ENCODE measurements at places on chromosomes 12 and 14. TPM values are rescaled to one million over a fixed set of nuclear protein-coding genes. Genes with fewer than 3 reads are reported as not detected.

HEATR5A gene
- 27.4 TPM for total RNA-seq

ALX1 gene
- total RNA-seq: 0.30 TPM

BDKRB1 gene
- total RNA-seq: 0.20 TPM

KRT74 gene
- total RNA-seq: 133 TPM

TPH2 gene
- not detected for total RNA-seq

SYT1 gene
- total RNA-seq: 0.99 TPM

CLEC6A gene
- total RNA-seq: not detected

GALNT8 gene
- 2.7 TPM for total RNA-seq

CACNA2D4 gene
- total RNA-seq: 1.9 TPM

SLC2A13 gene
- 14.0 TPM for total RNA-seq

DLK1 gene
- 114 TPM for total RNA-seq

TAS2R30 gene
- 18.1 TPM for total RNA-seq

PTHLH gene
- 4.6 TPM for total RNA-seq

CCDC184 gene
- total RNA-seq: 0.30 TPM

PPFIA2 gene
- 1.6 TPM for total RNA-seq

SPTSSA gene
- 21.4 TPM for total RNA-seq

SERPINA1 gene
- total RNA-seq: 11.1 TPM

MON2 gene
- 128 TPM for total RNA-seq

TEAD4 gene
- 5.2 TPM for total RNA-seq

POLE2 gene
- total RNA-seq: 13.4 TPM

EIF2B2 gene
- 22.6 TPM for total RNA-seq

LBHD2 gene
- not detected for total RNA-seq

BIN2 gene
- 5.6 TPM for total RNA-seq

FGD4 gene
- total RNA-seq: 21.9 TPM

CEBPE gene
- 1.5 TPM for total RNA-seq

SLC17A8 gene
- not detected for total RNA-seq

CRIP2 gene
- 43.2 TPM for total RNA-seq

KRT71 gene
- 454 TPM for total RNA-seq

Data from skin of body (tissue), 3 donors.